GOT3 (cell line): ENCODE measurements at places on chromosomes 3 and 15.

- DNase-seq, result no peak
Measured at GRCh38 chr3:86801066-86801465, 189.9 kb downstream of the VGLL3 start.

GRCh38 chr3:24315356-24315755 is 179.3 kb downstream of the THRB start:
- DNase-seq, result no peak

DNA sequence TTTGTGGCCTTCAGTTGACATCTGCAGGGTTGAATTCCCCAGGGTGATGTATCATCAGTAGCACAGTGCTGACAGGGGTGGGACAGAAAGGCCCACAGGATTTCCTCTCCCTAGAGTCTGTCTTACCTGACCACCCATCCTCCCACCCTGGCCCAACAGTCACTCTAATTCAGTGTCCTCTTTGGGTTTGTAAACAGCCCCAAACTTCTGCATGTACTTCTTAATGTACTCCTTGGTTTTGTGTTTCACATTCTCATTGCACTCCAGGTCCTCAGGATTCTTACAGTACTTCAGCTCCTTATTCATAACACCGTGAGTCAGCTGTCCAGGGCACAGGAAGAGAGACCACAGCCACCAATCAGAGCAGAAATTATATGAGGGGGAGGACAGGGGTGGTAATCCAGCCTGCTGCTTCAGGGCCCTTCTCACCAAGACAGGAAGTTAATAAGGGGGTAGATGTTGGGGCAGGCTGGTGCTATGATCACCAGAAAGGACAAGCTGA is 37.5 kb downstream of the NBEAL2 start:
- no peak for DNase-seq

DNA sequence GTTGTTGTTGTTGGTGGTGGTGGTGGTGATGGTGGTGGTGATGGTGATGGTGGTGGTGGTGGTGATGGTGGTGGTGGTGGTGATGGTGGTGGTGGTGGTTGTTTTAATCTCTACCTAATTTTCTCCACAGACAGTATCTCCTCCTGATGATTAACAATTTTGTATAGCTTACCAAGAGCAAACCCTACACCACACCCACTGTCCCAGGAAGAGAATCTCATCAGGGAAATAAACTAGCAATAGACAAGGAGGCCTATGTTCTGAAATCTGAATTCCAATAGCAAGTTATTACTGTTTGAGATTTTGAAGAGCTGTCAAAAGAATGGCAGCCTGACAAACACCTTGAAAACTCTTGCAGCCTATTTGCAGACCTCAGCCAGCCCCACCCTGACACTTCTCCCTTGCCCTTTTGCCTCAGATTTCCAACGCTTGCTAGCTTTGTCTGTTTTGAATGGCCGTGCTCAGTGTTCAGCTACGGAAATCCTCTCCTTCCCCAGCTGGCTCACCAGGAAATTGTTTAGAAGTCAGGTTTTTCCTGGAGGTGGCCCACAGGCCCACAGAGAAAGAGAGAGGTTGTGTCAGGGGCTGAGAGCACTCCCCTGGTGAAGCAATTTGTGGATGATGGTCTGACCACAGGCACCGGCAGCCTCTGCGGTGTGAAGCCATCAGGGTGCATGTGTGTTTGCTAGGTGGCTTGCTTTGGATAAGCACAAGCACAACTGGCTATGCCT is 101.6 kb downstream of the MAGI1 start:
- DNase-seq, result no peak

DNA sequence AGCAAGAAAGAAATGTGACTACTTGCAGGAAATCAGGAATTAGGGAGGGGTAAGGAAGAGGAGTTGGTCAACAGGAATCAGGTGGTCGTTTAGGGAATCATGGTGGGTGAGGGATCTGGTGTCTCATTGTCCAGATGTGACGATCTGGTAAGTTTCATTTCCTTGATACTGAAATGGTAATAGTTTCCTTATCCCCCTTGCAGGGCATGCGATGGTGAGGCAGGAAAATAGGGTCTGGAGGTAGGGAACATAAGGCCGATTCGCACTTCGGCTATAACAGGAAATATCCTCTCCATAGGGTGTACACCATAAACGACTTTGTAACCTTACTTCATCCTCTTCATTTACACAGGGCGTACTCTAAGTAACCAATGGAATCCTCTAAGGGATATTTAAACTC is 574 bp upstream of the LRRC34 start:
- no peak for DNase-seq

- DNase-seq, result no peak
Measured at GRCh38 chr3:66372681-66373350, 128.0 kb downstream of the LRIG1 start.

DNA sequence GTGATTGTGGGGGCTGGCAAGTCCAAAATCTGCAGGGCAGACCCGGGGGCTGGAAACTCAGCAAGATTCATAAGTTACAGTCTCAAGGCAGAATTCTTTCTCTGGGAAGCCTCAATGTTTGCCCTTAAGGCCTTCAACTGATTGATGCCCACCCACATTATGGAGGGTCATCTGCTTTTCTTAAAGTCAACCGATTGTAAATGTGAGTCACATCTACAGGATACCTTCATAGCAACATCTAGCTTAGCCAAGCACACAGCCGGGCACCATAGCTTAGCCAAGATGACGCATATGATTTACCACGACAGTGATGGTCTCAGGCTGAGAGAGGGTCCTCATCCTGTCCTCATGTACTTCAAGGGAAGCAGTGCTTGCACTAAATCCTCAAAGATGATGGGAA is 43.5 kb downstream of the IDH2 start:
- DNase-seq, result no peak

GRCh38 chr15:45535486-45536042 is 13.0 kb upstream of the SLC30A4 start:
- no peak for DNase-seq

- no peak for DNase-seq
Measured at GRCh38 chr3:13535905-13536304, 13.0 kb upstream of the FBLN2 start.

DNA sequence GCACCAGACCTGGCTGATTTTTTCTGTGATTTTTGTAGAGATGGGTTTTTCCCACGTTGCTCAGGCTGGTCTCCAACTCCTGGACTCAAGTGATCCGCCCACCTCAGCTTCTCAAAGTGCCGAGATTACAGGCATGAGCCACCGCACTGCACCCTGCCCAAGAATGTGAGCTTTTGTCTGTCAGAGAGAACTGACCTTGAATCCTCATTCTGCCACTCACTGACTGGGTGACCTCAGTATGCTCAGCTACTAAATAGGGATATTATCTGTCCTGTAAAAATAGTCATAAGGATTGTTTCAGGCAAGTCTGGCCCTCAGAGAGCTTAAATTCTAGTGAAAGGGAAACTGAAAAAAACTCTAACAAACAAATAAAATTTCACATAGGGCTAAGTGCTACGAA is 2.1 kb upstream of the RFT1 start:
- no peak for DNase-seq

DNA sequence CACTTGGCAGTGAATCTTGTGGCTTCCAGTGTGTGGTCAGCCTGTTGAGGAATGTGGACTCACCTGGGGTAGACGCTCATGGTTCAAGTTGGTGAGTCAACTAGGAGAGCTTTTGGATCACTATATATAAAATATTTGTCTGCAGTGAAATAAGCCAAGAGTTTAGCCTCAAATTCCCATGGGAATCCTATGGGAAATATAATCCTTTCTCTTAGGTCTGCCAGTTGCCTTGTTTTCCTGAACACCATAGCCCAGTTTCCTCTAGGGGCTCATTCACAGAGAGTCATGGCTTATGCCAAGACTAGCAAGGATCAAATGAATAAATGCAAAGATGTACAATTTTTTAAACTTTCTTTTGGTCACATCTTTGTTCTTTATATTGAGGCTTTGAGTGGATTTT is 100.1 kb upstream of the NPHP3 start:
- DNase-seq, result no peak

DNA sequence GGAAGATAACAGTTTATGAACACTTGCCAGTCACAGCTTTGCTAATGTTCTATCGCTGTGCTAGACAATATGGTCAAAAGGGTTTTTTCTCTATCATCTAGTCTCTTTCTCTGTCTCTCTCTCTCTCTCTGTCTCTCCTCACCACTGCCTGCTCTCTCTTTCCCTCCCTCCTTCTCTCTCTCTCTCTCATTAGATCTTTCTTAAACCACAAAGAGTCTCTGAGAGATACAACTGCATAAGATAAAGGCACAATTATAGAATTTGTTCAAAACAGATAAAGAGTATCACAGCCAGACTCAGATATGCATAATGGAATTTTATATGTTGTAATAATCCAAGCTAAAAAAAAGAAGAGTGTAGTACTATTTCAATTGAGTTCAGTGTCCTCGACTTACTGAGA is 258.4 kb downstream of the MECOM start:
- no peak for DNase-seq

- no peak for DNase-seq
Measured at GRCh38 chr3:45017821-45018220, 8.3 kb upstream of the CLEC3B start.

DNA sequence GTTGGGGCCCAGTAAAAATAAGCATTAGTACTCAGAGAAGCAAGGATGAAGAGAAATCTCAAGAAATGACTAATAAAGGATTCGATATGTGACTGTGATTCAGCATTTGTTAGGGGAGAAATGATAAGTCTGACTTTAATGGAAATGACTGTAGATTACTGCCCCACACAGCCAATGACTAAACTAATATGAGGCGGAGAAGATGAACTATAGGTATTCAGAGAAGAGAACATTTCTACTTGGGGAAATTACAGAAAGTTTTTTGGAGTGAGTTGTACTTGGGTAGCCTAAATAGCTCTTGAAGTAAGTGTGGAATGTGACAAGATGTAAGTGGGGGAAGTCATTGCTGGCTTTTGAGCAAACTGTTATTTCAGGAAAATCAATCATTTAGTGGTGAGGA is 380.0 kb downstream of the PDCD6IP start:
- no peak for DNase-seq

DNA sequence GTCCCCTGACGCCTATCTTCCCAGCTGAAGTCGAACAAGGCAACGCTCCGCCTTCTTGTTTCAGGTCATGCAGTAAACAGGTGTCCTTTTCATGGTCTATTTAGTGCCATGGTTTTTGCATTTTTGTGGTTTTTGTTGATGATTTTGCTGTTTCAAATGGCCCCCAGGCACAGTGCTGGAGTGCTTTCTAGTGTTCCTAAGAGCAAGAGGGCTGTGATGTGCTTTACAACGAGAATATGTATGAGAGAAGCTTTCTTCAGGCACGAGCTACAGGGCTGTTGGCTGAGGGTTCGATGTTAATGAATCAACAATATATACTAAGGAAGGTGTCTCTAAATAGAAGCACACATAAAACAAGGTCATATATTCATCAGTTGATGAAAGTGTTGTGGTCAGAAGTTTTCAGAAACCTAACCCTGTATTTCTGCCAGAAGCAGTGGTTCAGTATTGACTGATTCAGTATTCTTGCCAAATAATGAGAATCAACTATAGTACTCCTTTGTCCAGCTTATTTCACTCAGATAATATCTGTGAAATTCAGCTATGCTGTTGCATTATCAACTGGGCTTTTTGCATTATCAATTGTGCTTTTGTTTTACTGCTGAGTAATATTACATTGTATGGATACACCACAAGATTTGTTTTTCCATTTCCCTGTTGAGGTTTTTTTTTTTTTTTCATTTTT is 18.5 kb downstream of the LIMD1 start:
- DNase-seq, result no peak

DNA sequence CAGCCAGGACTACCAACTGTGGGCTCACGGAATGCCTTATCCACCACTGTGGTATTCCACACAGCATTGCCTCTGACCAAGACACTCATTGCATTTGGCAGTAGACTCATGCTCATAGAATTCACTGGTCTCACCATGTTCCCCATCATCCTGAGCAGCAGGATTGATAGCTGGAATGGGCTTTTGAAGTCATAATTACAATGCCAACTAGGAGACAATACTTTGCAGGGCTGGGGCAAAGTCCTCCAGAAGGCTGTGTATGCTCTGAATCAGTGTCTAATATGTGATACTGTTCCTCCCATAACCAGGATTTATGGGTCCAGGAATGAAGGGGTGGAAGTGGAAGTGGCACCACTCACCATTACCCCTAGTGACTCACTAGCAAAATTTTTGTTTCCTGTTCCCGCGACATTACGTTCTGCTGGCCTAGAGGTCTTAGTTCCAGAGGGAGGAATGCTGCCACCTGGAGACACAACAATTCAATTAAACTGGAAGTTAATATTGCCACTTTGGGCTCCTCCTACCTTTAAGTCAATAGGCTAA is 58.6 kb upstream of the CCDC80 start:
- DNase-seq, result no peak

- no peak for DNase-seq
Measured at GRCh38 chr15:67068710-67069400, 3.5 kb downstream of the SMAD3 start.

DNA sequence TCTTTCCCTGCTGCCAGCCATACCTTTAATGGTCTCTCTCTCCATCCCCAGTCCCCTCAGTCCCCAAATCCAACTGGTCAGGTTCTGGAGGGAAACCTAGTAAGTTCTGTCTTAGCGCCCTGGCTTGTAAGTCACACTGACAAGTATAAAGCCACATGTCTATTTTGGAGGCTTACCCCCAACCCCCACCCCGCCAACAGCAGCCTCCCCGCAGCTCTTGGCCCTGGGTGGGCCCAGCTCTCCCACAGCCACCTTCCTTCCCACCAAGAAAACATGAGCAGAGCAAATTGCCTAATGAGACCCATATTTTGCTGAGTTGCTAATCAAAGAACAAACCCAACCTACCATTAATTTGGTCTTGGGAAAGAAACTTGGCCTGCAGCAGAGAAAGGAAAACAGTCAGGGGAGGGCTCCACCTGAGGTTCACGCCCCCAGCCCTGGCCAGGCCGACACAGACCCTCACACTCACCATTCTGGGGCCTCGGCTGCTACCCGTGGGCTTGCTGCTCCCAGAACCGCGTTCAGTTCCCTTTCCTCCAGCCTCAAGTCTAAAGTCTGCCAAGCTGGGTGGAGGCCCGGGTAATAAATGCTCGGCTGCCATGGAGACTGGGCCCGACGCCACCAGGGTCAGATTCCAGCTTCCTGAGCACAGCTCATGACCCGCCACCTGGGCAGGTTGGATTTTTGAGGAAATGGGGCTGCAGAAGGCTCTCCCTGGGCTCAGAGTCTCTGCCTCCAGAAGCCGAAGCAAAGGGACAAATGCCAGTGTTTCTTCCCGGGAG is at the start of gene CALML4:
TSS of gene CALML4 (minus strand) at position 557 of the 782 bp plus-strand sequence. CDS start at position 472, 85 bp downstream.
- DNase-seq, result no peak

GRCh38 chr3:157297328-157297915 is 137.5 kb upstream of the CCNL1 start:
- DNase-seq, result no peak

- no peak for DNase-seq
Measured at GRCh38 chr3:117200962-117201361, 491.4 kb downstream of the TUSC7 start.

GRCh38 chr3:196287440-196288140 is at the start of gene PCYT1A:
PCYT1A (minus strand) TSS chr3:196287726; CDS start chr3:196270531, 17,195 bp downstream.
- DNase-seq, result peak; percentile 95

- DNase-seq, result no peak
Measured at GRCh38 chr15:51620641-51621040, 1.9 kb downstream of the DMXL2 start.

GRCh38 chr3:16825617-16826204 is 59.0 kb upstream of the PLCL2 start:
- DNase-seq, result no peak
